Hippocampal formation (tissue), 2 donors: ENCODE measurements at places on chromosomes 16 and 17.

GRCh38 chr17:19000531-19001325 lies 3.8 kb downstream of the FAM83G start:
- DNase-seq: no peak

GRCh38 chr16:10558746-10559641 lies 21.4 kb downstream of the EMP2 start:
- peak; percentile 38 for DNase-seq

DNA sequence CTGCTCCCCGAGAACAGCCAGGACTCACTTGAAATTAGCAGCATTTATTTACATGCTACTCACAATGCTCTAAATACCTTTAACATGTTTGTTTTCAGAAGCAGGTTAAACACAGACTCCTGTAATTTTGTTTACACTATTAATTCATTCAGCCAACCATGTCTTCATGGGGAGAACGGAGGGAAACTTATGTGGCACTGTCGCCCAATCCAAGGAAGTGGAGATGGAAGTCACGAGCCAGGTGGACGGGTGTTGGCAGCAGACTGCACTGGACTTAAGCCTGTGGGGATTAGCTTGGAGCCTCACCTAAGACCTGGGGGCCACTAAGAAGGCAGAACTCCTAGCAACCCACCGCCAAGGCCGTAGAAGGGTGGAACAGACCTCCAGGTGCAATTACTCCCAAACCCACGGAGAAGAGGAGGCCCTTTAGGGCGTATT lies 8.8 kb upstream of the GFAP start:
- DNase-seq: no peak

- DNase-seq: no peak
Measured at GRCh38 chr17:77535435-77535834, 394.7 kb downstream of the SEC14L1 start.

DNA sequence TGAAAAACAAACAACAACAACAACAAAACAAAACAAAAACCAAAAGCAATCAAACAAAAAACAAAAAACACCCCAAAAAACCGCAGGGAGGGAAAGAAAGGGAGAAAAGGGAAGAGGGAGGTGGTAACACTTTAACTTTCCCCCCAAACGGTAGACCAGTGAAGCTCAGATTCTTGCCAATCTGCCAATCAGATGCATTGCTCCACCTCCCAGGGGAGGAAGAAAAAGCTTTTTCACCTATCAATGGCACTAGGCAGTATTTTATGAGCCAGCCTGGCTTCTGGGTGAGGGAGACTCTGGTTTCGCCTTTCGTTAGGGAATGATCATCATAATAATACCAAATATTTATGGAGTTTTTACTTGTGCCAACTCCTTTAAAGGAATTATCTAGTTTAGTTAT lies 94.1 kb downstream of the GPR139 start:
- DNase-seq: no peak

DNA sequence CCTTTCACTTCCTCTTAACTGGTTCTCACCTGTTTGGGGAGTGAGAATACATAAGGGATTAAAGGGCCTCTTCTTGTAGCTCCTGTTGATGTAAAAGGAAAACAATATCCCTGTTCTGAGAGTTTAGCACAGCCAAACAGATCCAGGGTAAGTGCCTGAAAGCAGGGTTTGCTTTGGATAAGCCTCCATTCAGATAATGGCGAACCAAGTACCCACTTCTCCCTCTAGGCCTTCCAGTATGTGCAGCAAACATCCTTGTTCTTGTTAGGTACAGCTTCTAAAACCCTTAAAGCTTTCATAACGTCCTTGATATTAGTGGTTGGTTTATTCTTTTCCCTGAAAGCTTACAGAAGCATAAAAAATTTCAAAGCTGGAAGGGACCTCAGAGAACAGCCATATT lies 130.6 kb upstream of the DNAH9 start:
- no peak for DNase-seq

DNA sequence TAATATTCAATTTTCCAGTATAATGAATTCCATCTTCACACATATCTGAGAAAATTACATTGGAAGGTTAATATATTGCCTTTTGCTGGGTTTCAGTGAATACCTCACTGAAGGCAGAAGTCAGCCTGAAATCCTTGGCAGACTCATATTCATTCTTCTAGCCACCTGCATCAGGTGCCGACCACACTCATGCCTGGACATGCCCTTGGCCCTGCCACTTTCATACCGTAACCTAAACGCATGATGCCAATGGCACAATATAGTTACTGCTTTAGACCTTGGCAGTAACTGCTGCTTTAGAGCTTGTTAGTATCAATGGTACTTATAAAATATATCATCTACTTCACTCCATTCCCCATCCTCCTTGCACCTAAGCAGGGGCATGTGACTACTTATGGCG lies 817.6 kb upstream of the CDH8 start:
- no peak for DNase-seq

GRCh38 chr17:29855686-29856085 lies 74.3 kb downstream of the SSH2 start:
- no peak for DNase-seq

DNA sequence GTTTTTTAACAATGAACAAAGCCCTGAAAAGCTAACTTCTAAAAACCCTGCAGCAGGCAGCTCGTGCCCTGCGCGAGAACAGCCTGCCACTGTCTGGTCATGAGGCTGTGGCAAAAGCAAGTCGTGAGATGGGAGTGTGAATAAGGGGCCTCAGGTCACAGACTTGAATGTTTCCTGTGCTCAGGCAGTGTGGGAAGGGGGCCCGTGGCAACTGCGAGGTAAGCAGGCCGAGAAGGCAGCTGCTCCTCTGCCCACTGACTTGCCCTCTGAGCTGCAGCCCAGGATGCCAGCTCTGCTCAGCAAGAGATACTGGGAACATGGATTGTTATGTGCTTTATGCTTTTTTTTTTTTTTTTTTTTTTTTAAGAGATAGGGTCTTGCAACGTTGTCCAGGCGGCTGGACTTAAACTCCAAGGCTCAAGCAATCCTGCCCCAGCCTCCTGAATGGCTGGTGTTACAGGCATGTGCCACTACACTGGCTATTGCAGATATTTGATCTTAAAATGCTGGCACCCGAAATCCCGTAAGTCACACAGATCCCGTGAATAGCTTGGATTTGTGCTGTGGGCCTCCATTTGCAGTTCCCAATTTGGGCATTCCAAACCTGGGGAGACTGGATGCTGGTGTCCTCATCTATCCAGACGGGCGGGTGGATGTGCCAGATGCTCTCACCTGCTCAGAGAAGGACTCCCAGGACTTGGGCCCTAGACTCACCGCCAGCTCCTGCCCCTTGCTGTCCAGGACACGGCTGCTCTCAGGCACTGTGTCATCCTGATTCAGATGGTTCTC lies 44.0 kb downstream of the UBN1 start:
- DNase-seq: no peak

DNA sequence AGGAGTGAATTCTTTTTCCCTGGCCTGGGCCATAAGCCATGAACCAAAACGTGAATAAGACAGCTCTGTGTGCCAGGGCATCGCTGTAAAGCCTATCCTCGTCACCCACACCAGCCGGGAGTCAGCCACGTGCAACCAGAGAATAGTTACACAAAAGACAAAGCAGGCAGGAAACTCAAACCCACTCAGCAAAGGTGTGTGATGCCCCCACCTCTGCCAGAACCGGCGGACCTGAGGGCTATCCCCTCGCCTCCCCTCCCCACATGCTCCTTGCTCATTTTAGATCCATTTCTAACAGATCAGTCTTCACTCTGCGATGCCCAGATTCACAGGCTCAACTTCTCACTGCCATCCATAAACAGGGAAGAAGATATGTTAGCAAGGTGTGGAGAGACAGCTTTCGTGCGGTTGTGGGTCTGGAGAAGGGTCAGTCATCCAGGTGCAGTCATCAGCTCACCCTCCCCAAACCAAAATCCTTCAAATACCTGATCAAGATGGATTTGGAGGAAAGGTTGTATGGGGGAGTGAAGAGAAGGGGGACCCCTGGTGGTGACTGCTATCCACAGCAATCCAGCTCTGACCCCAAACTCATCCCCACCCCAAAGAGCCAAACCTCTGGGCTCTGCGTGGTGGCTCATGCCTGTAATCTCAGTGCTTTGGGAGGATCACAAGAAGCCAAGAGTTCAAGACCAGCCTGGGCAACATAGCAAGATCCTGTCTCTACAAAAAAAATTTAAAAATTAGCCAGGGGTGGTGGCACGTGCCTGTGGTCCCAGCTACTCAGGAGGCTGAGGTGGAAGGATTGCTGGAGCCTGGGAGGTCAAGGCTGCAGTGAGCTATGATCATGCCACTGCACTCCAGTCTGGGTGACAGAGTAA lies 219.2 kb downstream of the C16orf78 start:
- DNase-seq: no peak

GRCh38 chr16:72197545-72197944 lies 25.6 kb upstream of the PMFBP1 start:
- no peak for DNase-seq

DNA sequence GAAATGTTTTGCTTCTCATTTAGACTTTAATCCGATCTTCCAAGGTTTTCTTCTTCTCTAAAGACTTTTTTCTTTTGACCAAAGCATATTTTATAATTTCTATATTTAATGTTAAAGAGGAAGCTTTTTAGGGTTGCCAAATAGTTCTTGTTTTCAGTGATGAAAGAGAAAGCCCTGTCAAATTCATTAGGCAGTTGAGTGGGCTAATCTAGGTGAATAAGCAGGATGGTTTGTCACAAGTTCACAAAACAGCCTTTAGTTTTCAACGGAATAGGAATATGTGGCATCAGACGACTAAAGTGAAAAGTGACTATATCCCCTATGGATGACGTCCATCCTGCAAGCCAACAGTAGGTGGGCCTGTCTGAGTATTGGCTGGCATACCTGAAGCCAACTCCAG lies 118.8 kb downstream of the NLK start:
- DNase-seq: no peak

- DNase-seq: no peak
Measured at GRCh38 chr16:4017807-4018206, 98.4 kb downstream of the ADCY9 start.

DNA sequence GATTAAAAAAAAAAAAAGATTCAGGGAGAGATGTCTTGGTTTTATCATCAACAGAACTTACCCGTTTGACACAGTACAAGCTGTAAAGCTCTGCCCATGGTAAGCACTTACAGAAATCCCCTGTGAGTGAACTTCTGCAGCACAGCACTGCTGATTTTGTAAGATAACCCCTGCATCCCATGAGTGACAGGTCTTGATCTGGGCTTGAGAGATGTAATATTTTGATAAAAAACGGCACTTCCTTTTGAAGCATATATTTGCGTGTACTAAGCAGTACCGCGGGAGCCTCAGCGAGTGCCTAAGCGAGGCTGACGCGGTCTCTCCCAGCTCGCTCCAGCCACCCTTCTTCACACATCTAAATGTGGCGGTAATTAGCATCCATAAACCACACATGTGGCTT lies 50.5 kb downstream of the IKZF3 start:
- DNase-seq: no peak

- DNase-seq: no peak
Measured at GRCh38 chr17:32583053-32583452, 96.3 kb downstream of the CDK5R1 start.

GRCh38 chr16:49093939-49094338 lies 187.7 kb downstream of the CBLN1 start:
- DNase-seq: no peak

DNA sequence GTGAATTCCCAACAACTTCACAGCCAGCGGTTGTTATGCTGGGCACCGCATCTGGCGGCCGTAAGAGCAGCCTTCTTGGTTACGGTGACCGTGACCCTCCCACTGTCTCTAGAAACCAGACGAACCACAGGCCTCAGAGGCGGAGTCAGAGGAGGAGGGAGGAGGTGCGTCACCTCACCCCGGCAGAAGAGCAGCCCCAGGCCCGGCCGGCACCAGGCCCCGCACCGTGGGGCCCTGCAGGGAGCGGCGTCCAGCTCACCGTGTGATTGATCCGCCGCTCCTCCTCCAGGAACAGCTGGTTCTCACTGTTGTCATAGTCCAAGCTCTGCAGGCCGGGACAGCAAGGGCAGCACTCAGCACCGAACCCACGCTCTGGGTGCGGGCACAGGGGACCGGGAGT lies 13.7 kb downstream of the CLCN7 start:
- DNase-seq: no peak

GRCh38 chr17:34784526-34784925 lies 176.7 kb downstream of the CCT6B start:
- no peak for DNase-seq

DNA sequence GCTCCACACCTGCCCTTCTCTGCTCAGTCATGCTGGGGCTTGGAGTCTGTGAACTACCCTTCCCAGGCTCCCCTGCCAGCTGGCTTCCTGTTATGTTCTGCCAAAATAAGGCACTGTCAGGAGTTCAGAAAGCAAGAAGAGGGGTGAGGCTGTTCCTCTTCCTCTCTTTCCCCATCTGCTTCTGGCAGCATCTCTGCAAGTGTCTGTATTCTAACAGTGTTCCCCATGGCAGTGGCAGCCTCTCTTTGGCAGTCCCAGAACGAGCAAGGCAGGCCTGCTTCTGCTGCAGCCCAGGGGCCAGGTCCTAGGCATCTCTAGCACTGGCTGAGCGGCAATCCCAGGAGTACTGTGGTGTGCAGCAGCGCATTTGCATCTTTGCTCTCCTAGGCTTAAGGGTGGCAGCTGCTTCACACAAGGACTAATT lies 219.1 kb downstream of the STX8 start:
- DNase-seq: peak; percentile 49

DNA sequence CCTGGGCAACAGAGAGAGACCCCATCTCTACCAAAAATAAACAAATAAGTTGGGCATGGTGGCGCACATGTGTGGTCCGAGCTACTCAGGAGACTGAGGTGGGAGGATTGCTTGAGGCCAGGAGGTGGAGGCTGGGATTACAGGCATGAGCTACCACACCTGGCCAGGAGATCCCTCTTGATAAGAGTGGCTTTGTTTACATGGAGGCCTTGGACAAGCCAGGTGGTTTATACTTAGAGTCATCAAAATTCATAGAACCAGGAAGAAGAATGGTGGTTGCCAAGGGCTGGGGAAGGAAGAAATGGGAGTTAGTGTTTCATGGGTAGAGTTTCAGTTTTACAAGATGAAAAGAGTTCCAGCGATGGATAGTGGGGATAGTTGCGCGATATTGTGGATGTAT lies 8.8 kb upstream of the ZFP1 start:
- DNase-seq: no peak

GRCh38 chr17:33164169-33164881 lies 128.8 kb downstream of the ASIC2 start:
- no peak for DNase-seq

- no peak for DNase-seq
Measured at GRCh38 chr16:57106767-57107166, 14.4 kb downstream of the CPNE2 start.

DNA sequence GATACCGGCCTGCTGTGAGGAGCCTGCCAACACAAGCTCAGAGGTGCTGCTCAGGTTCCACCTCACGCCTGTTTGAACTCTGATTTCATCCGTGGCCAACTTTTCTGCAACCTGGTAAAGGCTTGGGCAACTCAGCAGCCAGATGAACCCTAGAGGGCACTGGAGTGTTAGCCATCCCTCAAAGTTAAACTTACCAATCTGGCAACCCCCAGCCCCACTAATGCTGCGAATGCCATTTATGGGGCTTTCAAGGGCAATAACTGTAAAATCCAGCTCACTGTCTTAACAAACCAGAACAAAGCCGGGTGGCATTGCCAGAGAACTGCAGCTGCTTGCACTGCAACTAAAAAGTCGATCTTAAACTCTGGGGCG lies 105.5 kb downstream of the AXIN2 start:
- DNase-seq: peak; percentile 3
